ENCODE measurements at places on chromosomes 16 and 17.

DNA sequence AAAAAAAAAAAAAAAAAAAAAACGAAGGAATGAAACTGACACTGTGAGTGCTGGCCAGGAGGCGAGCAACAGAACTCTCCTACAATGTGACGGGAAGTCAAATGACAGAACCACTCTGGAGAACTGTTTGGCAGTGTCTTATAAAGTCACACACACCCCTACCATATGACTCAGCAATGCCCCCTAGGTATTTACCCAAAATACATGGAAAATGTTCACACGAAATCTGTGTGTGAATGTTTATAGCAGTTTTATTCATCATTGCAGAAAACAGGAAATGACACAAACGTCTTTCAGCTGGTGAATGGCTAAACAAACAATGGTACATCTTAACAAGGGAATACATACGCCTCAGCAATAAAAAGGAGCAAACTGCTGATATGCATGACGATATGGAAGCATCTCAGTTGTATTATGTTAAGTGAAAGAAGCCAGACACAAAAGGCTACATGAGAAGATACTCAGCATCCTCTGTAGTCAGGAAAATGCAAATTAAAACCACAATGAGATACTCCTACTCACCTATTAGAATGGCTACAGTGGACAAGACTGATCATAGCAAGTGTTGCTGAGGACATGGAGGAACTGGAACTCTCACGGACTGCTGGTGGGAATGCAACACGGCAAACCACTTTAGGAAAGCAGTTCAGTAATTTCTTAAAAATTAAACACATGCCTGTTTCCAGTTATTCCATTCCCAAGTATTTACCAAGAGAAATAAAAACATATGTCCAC lies 74.7 kb downstream of the TBC1D16 start:
- no peak for DNase-seq

GRCh38 chr16:66152181-66152580 lies 214.3 kb upstream of the CDH5 start:
- no peak for DNase-seq

- peak; percentile 71 for DNase-seq
Observed at GRCh38 chr17:62824290-62825131, 16.4 kb upstream of the MARCHF10 start.

- no peak for DNase-seq
Observed at GRCh38 chr17:71423871-71424546, 696.8 kb upstream of the SOX9 start.

DNA sequence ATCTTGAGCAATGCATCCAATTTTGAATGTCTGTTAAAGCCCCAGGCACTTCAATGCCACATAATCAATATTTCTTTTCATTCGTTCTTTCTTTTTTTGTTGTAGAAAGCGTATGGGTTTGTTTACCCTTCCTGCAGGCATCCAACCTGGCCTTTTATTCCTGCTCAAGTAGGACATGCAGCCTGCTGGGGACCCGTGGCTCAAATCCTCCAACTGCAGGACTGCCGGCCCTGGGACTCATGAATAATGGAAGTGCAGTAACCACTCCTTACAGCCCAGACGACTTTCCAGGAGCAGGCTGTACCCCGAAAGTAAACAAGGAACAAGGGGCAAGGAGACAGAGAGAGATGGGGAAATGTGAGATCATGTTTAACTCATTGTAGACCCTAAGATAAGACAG lies 126.4 kb downstream of the SALL1 start:
- no peak for DNase-seq

DNA sequence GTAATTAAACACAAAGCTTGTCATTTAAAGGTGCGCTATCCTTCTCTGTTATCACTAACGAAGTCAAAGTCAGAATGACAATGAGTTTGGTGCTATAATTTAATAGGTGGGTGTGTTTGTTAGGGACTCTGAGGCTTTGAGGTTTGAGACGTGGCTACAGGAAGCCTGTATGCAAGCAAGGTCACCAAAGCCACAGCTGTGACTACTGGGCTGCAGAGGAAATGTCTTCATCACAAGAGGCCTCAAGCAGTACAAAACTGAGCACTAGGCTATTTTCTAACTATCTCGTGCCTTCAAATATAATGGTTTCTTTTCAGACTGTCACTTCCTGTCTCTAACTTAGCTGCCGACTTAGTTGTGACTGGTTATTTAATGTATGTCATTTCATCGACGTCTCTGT lies 141.2 kb downstream of the AATF start:
- no peak for DNase-seq

- DNase-seq = no peak
Observed at GRCh38 chr16:6616746-6617145, 715.9 kb upstream of the RBFOX1 start.

DNA sequence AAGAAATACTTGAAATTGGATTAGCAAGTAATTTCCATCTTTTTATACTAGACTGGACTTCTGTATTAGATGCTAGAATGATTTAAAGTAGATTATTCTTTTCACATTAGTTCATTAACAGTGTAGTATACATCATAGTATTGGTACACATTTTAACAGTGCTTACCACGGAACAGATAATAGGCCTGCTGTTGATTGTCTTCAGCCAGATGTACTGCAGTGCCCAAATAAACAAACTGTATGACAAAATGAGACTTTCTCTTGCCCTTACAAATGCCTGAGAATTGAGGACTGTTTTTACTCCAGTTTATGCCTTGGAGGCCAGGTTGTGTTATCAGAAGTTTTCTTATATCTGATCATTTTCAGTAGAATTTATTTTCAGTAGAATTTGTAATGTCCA lies 631 bp downstream of the EVI2A start:
- DNase-seq = no peak

All from H54 (cell line).